ENCODE measurements at places on chromosomes 6 and 20.

GRCh38 chr6:115131709-115132490 is 789.1 kb upstream of the HS3ST5 start:
- DNase-seq, result no peak

GRCh38 chr20:24672181-24672880 is 202.9 kb downstream of the SYNDIG1 start:
- DNase-seq, result no peak

- DNase-seq, result peak; percentile 34
These were observed 203.6 kb upstream of the GMDS start for GRCh38 chr6:2448826-2449571.

DNA sequence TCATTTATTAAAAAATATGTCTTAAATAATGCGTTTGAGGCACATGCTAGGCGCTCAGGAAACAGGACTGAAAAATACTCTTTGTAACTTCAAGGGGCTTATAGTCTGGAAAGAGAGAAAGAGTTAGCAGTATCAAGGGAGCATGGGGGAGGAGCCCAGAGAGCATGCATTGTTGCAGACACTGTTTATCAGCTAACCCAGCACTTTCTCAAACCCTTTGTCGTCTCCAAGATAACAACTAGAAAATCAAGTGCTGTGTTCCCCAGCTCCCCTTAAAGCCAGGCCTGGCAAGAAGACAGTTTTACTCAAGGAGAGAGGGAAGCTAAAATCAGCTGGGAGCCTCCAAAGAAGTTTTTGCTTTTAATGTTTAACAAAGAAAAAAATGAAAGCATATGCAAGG is 98.4 kb downstream of the PERP start:
- no peak for DNase-seq

DNA sequence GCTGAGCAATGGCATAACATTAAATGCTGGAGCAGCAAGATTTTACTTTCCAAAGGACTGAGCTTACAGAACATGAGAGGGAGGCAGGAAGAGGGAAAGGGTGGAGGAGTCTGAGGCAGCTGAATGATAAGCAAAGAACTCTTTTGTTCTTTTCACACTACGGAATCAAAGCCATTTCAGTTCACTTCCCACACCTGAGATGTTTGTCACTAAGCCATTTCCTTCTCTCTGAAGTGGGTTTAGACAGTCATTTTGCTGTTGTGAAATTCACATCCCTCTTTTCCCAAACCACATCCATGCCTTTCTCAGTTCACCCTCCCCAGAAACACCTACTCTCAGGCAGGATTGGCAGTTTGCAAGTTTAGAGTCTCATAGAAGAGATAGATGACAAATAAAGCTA is 267.9 kb downstream of the ADGRG6 start:
- DNase-seq, result no peak

- no peak for DNase-seq
These were observed 11.6 kb downstream of the SRSF3 start for GRCh38 chr6:36605560-36606391.

DNA sequence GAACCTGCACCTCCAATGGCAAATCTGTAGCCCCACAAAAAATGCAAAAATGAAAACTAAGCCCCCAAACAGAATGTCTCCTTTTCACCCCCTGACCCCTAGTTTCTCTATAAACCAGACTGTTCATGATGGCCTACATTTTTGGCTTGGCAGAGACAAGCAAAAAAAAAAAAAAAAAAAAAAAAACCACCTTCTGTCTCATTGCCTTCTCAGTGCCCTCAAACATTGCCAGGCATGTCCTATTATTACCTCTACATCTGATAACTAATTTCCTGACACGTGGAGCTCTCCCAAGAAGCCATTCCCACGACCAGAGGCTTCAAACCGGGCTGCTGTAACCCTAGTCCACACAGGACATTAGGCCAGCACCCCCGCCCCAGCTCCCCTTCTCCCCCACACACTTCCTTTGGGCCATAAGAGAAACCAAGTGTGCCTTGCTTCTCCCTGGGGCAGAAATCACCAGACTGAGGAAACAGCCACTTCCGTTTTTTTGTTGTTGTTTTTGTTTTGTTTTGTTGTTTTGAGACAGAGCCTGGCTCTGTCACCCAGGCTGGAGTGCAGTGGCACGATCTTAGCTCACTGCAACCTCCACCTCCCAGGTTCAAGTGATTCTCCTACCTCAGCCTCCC is 65.4 kb downstream of the GPR6 start:
- DNase-seq, result no peak

- no peak for DNase-seq
These were observed 1272.1 kb upstream of the ADGRB3 start for GRCh38 chr6:67362976-67363375.

DNA sequence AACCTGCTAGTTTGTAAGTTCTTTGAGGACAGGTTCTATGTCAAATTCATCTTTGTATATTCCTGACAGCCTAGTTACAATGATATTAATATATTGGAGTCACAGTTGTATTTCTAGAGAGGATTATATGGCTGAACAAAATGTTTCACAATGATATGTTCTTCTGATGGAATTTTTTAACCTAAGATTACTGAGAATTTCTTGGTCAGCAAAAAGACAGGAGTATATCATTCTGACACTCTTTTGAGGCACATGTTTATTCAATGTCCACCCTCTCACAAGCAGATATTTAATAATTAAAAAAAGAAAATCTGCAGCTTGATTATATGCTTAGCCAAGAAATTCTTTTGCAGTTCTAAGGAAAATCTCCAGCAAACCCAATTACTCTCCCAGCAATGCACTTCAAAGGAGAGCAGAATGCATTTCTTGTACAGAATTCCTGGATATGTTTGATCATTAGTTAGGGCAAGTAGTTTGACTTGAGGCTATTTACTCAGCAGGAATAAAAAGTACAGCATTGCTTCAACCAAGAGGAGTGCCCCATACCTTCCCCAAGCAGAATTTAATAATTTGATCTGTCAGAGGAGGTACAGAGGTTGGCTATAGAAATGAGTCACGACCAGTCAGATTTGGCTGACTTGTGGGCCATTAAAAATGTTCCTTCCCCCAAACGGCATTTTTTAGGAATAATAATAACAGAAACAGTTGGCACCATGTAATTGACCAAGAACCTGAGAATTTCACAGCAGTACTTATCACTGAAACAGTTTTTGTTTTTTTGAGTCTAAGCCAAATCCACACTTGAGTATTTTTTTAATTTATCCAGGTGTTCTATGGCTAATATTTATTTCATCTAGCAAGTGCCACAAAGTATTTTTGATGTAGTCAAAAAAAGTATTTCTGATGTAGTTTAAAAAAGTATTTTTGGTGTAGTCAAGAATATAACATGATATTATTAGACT is 508.1 kb upstream of the FLRT3 start:
- DNase-seq, result no peak

DNA sequence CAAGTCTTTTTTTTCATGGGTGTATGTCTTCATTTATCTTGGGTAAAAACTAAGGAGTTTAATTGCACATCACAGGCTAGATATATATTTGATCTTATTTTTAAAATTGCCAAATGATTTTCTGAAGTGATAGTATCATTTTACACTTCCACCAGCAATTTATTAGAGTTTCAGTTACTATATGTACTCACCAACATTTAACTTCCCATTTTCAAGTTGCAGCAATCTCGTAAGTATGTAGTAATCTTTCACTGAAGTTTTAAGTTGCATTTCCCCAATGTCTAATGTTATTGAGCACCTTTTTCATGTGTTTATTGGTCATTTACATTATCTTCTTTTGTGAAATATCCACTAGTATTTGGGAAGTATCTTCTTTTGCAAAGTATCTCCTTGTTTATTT is 277.4 kb upstream of the CNR1 start:
- no peak for DNase-seq

- no peak for DNase-seq
These were observed 194.4 kb upstream of the TAB2 start for GRCh38 chr6:149122850-149123821.

DNA sequence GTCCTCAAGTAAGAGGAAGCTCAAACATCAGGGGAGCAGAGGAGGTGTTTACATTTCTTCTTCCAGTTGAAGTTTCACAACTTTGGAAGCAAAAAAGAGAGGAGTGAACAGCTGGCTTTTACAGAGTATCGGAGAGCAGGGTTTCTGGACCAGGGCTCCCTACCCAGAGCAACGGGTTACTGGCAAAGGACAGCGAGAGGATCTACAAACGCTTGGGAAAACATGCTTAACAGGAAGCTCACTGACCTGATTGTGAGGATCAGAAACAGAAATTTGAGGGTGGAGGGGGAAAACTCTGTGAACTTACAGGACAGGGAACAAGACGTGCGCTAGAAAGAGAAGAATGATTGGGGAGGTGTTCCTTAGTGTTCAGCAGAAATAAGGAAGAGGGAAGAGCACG is 85.7 kb upstream of the TAB2 start:
- no peak for DNase-seq

GRCh38 chr6:103183831-103184411 is 1675.8 kb downstream of the HACE1 start:
- no peak for DNase-seq

- no peak for DNase-seq
These were observed 398.8 kb downstream of the HACE1 start for GRCh38 chr6:104460738-104461483.

DNA sequence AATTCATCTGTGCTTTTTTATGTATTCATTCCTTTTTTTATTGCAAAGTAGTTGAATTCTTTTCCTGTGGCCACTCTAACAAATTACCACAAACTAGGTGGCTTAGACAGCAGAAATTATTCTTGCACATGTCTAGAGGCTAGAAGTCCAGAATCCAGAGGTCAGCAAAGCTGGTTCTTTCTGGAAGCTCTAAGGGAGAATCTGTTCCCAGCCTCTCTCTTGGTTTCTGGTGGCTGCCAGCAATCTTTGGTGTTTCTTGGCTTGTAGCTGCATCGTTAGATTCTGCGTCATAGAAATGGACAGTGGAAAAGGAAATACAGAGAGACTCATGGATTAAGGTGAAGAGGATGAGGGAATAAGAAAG is 39.3 kb downstream of the GSTA2 start:
- DNase-seq, result no peak

GRCh38 chr20:14497004-14497403 is 159.6 kb upstream of the FLRT3 start:
- DNase-seq, result no peak

DNA sequence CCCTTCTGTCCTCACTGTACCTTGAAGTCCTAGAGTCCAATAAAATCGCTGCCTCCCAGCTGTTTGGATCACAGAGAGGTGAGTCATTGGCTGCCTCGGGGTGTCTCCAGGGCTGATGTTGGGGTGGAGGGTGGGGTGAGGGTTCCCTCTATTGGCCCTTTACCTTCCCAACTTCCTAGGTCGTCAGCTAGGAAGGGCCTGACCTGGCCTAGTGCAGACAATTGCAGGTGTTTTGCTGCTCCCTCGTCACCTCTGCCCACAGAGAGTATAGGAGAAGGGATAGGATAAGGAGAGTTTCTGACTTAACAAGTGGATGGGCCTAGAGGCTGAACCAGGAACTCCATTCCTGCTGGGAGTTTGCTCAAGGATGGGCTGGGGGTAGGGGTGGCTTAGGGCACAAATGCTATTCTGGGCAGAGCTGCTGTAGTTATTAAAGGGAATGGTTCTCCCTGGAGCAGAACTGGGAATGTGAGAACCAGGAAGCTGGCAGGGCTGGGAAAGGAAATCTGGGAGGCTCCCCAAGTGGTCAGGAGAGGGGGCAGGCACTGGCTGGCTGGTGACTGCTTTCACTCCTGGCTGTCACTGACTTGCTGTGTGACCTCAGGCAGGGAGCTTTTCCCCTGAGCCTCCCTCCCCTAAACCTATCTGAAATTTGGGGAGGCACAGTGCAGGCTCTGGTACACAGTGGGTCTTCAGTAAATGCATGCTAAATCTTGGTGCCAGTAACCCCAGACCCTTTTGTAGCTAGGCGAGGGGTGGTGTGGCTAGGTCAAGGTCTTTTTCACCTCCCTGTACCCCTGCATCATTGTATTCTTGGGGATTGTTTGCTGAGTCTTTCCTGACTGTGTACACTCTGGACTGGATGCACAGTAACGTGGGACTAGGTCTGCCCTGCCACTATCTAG is 1.5 kb downstream of the TP53INP2 start:
- DNase-seq, result peak; percentile 44

DNA sequence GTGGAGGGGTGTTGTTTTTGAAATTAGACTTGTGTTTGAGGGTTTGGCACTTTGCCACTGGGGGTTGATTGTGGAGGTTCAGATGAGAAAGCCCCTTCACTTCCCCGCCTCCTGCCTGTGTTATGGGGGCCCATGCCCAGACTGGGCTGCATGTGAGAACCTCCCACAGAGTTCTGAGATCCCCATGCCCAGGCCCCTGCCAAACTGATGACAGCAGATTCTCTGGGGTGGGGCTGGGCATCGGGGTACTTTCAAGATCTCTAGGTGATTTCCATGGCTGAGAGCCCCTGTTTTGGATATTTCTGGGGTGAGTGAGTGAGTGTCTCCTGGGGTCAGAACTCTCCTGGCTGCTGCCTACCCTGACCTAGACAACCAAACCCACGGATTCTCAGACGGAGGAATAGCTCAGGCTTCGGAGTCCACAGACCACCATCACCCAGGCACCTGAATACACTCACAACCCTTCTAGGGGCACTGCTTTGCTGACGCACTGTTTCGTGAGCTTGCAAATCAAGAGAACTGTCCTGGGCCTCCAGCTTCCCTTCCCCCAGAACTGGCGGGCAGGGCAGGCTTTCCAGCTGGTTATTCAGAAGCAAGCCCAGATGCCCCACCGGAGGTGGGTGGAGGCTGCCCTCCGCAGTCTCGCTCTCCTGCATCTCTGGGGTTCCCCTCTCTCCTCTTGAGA is 6.3 kb downstream of the BCAS1 start:
- peak; percentile 30 for DNase-seq

DNA sequence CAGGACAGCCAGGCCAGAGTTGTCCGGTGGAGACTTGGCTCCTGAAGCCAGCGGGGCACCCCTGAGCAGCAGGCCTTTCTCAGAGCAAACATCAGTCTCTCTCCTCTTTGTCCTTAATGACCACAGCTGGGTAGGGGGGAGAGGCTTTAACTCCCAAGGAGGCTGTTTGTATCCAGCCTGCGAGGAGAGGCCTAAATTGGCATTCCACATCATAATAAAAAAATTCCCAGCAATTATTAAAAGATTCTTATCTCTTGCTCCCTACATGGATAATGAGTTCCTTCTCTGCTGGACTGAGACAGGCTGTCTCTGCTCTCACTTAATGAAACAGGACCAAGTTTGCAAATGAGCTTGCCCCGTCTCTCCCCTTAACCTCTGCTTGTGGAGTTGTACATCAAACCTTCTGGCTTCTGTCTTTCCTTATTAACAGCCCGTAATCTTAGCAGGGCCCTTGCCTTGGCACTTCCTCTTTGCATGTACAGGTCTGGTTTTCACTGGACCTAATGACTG is 838.2 kb downstream of the MAFB start:
- no peak for DNase-seq
